Dorsolateral prefrontal cortex (tissue), 122 donors: ENCODE measurements at places on chromosomes 6 and 20.

- DNase-seq, result no peak
Observed at GRCh38 chr20:4661191-4661590, 60.5 kb upstream of the PRND start.

DNA sequence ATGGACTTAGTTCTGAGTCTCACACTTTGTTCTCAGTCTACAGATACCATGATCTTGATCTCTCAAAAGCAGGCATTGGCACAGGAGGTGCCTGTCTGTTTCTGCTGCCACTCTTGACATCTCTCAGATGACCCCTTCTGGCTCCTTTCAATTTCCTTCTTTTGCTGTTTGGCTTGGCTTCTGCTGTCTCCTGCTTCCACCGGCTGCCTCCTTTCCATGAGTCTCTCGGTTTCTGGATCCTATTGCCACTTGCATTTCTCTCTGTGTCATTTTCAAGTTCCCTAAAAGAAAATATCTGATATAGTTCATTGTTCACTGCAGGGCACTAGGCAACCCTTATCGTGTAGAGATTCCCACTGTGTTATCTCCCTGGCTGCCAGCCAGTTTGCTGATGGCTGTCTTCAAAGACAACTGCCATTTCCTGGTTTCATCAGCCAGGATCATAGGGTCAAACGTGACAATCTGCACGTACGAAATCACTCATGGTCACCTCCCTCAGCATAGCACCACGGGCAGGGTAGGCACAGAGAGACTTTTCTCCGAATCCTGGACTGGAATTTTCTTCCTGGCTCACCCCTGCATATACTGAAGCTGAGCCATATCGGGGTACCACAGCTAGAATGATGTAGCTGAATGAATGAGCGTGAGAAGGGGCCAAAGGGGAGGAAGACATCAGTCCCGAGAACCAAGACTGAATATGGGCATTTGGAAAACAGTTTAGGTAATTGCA is 144.6 kb upstream of the TMEM170B start:
- no peak for DNase-seq

GRCh38 chr20:23279836-23280235 is 70.8 kb upstream of the NXT1 start:
- no peak for DNase-seq

GRCh38 chr6:169246445-169246844 is 7.2 kb downstream of the THBS2 start:
- no peak for DNase-seq

DNA sequence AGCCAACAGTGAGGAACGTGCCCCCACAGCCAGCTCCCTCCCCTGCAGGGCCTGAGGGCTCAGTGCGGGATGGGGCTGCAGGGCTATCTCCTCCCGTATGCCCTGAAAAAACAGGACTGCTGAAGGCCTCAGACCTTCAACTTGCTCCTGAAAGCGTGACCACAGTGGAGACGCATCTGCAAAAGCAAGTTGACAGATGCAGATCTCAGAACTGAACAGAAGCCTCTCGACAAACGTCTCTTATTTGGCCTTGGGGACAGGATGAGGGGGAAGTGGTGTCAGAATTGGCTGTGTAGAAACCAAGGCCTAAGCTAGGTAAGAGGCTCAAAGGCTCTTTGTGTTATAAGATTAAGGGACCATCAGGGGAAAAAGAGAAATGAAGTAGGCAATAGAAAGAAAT is 120.7 kb upstream of the SLC22A23 start:
- no peak for DNase-seq

- DNase-seq, result no peak
Observed at GRCh38 chr20:7346026-7346425, 578.5 kb downstream of the BMP2 start.

DNA sequence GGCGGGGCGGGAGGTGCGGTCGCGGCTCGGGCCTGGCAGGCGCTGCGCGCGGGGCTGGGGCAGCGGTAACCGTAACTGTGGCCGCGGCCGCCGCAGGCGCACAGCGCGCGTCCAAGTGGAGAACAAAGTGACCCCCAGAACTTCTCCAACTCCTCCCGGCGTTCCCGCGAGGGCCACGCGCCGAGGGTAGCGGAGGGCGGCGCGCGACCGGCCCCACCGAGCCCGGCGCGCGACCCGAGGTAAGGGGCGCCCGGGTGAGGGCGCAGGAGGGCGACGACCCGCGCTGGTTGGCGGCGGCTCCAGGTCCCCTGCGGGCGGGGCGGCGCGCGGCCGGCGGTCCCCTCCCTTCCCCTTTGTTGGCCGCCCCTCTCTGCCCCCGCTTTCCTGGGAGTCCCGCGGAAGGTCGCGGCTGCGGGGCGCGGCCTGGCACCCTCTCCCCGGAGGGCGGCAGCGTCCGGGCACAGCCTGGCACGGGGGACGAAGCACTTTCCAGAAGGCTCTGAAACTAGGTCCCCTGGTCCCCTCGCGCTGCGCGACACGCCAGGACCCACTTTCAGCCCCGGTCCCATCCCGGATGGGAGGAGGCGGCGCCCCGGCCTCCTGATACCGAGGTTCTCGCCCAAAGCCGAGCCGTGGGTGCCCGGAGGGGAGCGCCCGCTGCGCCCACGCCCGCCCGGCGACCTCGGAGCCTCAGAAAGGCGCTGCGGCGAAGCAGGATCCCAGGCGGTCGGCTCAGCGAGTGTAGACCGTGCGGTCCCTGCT is at the start of gene TIAM2:
TIAM2 (plus strand) TSS at position 62 of the 762 bp plus-strand sequence. CDS start 133,909 bp downstream, outside the sequence.
- DNase-seq, result no peak

- DNase-seq, result no peak
Observed at GRCh38 chr6:30147096-30147495, 11.2 kb downstream of the TRIM40 start.
